ENCODE measurements at places on chromosomes 4 and X. TPM values are rescaled to one million over a fixed set of nuclear protein-coding genes. Genes with fewer than 3 reads are reported as not detected.

PARM1 gene
- polyA plus RNA-seq = 52.7 TPM

GLRA3 gene
- not detected for polyA plus RNA-seq

DNA sequence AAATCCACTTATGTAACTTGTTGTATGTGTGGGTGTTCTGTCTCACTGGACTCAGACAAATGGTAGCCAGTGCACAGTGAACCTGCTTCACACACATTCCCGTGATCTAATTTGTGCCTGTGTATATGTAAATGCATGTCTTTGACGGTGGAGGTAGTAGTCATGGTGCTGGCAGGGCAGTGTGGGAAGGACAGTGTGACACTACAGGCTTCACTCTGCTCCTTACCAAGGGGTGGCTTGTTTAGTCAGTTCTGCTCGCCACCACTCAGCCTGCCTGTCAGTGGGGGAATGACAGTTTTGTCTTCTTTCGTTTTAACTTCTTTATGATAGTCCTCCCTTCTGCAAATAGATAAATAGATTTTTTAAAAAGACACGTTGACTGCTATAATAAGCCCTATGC lies 17.7 kb upstream of the PAQR3 start:
- DNase-seq = no peak

GRCh38 chrX:27675493-27675892 lies 85.3 kb downstream of the DCAF8L2 start:
- DNase-seq = no peak

- DNase-seq = no peak
Measured at GRCh38 chr4:967113-968104, 6.0 kb downstream of the DGKQ start.

GRCh38 chrX:54825716-54826438 lies 18.3 kb downstream of the MAGED2 start:
- no peak for DNase-seq

GRCh38 chrX:84715315-84715714 lies 213.1 kb upstream of the HDX start:
- DNase-seq = no peak

MSMO1 gene
- 64.5 TPM for polyA plus RNA-seq

KCNE5 gene
- polyA plus RNA-seq = 5.0 TPM

SFRP2 gene
- 15.4 TPM for polyA plus RNA-seq

DNA sequence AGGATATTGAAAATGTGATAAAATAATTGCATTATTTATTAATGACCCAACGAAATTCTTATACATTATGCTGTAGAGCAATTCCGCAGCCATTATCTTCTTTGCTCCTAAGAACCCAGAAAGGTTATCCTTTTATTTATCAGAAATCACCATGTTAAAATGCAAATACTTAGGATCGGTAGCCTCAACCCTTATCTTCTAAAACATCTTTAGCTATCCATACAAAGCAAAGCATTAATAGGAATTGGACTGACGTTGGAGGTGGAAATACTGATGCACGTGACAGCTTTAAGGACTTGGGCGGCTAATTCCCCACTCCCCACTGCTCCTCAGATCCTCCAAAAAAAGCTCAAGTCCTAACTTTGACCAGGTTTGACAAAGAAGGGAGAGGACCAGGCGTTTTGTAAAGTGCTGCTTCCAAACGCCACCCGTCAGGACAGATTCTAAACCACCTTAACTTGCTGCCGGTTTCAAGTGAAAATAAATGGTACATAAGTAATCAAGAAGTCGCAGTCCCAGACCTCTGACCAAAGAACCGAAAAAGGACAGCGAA lies 539 bp upstream of the SPCS3 start:
- no peak for DNase-seq

DNA sequence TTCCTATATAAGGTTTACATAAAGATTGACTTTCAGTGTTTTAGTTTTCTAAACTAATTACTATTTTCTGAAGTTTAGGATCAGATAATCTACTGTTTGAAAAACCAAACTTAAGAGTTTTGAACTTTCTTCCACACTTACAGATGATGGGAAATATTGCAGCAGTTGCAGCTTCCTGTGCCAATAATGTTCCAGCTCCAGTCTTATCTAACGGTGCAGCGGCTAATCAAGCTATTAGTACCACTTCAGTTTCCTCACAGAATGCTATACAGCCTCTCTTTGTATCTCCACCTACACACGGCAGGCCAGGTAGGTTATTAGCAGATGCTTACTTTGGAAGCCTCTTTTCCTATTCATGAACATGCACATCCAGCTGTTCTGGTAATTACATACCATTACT lies 55.6 kb downstream of the ALG13 start:
- no peak for DNase-seq

HPGD gene
- polyA plus RNA-seq = 40.2 TPM

TRIM2 gene
- polyA plus RNA-seq = 79.4 TPM

- no peak for DNase-seq
Measured at GRCh38 chr4:94564252-94564651, 112.5 kb downstream of the PDLIM5 start.

- DNase-seq = no peak
Measured at GRCh38 chr4:8763966-8764901, 107.4 kb downstream of the HMX1 start.

- DNase-seq = no peak
Measured at GRCh38 chrX:24987731-24988130, 28.0 kb downstream of the ARX start.

GRCh38 chrX:22912616-22913015 lies 87.1 kb upstream of the DDX53 start:
- DNase-seq = no peak

DNA sequence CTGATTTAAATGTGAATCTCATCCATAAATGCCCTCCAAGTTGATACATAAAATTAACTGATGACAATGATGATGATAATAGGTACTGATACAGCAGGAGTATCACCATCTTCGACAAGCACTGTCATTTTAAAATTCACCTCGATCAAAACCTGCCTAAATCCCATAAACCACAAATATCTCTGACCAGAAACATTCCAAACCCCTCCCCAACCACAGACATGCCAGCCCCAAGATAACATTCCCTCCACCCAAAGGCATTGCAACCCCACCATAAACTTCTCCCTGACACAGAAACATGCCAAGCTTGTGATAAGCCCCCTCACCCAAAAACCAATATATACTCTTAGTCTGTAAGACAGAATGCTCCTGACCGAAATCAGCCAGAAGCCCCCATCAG lies 63.7 kb upstream of the WDFY3 start:
- DNase-seq = no peak

DNA sequence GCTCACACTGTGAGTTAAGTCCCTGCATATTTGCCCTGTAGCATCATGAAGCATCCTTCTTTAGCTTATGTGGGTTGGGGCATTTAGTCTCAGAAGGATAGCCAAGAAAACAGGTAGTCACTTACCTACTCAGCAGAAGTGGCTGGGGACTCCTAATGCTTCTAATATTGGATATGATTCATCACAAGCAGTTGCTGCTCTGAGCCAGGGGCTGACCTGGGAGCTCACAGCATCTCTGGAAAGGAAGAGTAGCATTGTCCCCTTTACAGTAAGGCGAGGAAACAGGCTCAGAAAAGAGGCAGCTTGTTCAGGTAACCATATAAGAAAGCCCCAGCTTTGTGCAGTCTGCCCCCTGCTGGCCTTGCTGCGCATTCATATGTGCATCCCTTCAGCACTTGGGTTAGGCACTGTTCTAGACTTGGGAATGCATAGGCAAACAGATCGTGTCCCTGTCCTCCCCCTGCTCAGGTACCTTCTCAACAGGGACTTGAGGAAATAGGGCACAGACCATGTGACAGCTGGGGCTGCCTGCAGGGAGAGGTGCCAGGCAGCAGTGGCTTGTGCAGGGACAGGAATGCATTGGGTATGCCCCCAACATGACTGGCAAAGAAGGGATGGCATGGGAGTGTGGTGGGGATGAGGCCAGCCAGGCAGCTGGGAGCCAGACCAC lies 35.7 kb upstream of the TBC1D14 start:
- DNase-seq = no peak

NEUROG2 gene
- polyA plus RNA-seq = not detected

DNA sequence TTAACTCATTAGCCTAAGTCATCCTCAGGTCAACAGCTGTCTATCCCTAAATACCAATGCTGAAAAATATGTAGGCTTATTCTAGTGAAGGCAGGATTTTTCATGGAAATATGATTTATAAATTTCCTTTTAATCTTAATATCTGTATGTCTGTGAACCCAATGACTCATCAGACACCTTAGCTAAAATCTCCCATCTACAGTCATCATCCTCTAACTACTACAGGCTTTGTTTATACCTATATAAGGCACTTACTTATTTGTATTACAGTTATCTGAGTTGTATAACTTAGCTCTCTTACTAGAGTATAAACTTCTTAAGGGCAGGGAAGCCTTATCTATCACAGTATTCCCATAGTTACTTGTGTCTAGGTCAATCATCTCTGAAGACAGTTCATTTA lies 24.2 kb downstream of the AMMECR1 start:
- DNase-seq = no peak

IRS4 gene
- polyA plus RNA-seq = 1.7 TPM

DNA sequence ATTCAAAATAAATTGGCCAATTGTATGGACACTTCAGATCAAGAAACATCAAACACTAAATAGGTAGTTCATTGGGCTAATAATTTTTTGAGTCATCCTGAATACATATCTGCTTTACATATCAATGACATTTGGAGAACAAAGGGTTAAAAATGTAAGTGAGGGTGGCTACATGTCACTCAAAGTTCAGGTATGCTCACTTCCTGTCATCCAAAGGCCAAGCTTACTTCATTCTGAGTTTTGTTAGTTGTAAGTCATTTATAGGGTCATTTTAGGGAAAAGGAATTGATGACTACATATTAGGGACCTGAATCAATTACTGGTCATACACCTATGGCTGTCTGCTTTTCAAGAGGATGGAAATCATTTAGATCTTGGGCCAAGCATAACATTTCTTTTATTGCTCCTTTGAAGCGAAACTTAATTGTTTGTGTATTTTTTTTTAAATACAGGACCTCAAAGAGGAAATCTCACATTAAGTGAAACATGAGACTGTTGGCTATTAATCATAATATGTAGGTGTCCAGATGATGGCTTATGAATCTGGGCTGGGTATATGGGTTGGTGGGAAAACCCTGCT lies 119.2 kb upstream of the LEF1 start:
- DNase-seq = no peak

GRCh38 chr4:176404621-176405020 lies 84.9 kb downstream of the SPCS3 start:
- no peak for DNase-seq

SPANXB1 gene
- not detected for polyA plus RNA-seq

DNA sequence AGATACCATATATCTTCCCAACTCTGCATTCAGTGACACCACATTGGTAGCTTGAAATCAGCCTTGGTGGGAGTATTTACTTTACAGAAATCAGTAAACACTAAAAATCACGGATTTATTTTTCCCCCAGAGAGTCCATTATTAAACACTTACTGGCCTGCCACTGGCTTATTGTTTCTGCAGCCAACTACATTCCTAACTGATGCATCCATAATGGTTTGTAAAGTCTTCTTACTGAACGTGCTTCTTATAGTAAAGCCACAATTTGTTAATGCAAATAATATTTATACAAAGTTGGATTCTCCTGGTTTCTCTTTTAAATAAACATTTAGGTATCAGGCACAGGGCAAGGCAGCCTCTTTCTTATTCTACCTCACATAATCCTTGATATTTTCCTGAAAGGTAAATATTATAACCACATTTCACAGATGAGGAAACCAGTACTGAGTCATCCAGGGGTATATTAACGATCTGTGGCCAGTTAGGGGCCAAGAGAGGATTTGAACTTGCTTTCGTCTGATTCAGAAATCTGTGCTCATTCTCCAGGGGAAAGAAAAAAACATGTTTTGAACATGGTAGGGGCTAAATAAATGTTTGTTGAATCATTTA lies 136.5 kb downstream of the RAB28 start:
- DNase-seq = no peak

DNA sequence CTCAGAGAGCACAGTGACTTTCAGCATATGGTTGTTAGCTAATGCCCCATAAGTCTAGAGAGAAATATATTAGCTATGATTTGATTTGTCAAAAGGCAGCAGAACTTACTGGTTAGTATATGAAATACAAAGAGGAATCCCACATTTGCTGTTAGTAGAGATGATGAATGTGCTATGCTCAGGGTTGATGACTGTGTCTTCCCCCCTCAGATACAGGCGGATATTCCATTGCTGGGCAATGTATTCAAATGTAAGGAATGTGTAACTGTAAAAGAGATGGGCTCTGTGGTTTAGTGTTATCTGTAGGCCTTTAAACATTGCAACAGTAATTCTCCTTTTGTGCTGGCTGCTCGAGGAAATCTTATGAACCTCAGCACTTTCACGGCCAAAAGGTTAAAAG lies 528.9 kb upstream of the ARX start:
- no peak for DNase-seq

GRCh38 chr4:160299608-160300007 lies 1196.7 kb downstream of the RAPGEF2 start:
- no peak for DNase-seq

DNA sequence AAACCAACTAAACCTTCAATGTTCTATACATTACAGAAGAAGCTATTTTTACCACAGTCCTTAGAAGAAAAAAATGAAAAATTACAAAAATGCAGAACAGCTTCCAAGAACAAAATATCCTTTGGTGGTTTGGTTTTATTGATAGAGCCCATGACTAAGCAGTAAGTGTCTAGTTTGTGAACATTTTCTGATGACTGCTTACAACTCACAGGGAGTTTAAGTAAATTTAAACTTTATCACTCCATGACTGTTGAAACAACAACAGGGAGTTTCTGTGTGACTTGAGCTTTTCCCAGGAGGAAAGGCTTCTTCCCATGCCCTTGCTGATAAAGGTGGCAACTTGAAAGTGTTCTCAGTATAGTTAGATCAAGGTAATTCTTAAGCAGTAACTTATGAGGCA lies 2.9 kb downstream of the PF4 start:
- DNase-seq = no peak

DNA sequence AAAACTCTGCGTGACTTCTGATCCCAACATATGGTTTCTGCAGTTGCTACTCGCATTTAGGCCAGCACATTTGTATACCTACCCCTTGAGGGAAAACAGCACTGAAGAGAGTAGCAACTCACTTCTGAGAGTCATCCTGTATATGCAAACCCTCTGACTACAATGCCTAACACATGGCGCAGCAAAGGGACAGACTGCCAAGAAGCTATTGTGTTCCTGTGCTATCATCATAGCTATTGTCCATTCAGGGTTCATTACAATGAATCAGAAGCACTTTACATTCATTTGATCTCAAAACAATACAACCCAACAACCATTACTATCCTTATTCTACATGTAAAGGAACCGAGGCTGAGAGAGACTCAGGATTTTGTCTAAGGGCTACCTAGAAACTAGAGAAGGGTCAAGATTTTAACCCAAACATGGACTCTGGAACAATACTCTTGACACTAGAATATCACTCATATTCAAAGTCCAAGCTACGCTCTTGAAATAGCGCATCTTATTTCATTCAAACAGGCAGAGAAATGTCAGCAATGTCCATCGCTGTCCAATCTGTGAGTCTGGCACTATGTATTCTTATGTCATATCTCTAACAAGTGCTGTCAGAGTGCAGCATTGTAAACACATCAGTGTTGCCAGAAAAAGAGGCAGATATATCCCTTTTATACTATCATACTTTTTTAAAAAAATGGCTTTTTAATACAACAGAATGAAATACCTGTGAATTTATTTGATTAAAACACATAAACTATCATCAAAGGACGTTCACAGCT lies 173.6 kb downstream of the CORIN start:
- DNase-seq = no peak

GRCh38 chr4:93879919-93880318 lies 51.4 kb downstream of the ATOH1 start:
- DNase-seq = no peak

GRCh38 chr4:147011411-147011810 lies 65.7 kb upstream of the TTC29 start:
- no peak for DNase-seq

GRCh38 chr4:98662626-98663225 lies 4.3 kb upstream of the TSPAN5 start:
- no peak for DNase-seq

CT83 gene
- polyA plus RNA-seq = not detected

SSX4B gene
- not detected for polyA plus RNA-seq
